Aorta (tissue), 5 donors: ENCODE measurements at places on chromosomes 7 and 10. TPM values are rescaled to one million over a fixed set of nuclear protein-coding genes. Genes with fewer than 3 reads are reported as not detected.

DNA sequence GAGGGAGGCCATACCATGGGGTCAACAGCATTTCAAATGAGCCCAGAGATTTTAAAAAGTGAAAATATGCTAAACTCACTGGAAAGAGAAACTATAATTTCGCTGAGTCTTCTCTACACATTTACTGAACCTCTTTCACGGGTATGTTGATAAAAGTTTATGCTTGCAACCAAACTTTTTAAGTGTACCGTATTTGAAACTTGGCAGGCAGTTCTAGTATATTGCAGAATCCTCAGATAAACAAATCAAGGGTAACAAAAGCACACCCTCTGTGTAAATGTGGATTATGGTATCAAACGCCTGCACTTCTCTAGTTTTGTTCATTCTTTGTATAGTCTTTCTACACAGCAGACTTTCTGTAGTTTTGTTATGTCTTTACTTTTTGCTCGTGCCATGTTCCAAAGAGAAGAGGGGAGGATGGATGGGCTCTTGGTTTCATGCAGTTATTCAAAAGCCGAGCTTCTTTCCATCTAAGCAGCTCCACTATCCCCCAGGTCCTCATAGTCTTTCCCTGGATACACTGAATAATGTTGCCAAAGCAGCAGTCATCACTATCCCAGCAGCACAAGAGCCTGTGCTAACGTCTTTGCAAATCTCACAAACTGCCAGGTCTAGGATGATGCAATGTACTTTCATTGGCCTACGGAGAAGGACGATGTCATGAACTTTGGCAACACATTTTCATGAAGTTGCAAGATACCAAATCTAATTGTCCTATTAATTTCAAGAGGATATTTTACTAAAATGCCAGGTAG lies 131.2 kb downstream of the MPP7 start:
- no peaks in the 10 kb centered on the region for H3K36me3 ChIP-seq
- no peak overlapping the region for H3K27ac ChIP-seq
- DNase-seq: no peak
- H3K27me3 ChIP-seq: no peaks in the 10 kb centered on the region

- H3K27me3 ChIP-seq: no peaks in the 10 kb centered on the region
- no peaks in the 10 kb centered on the region for H3K36me3 ChIP-seq
- no peak for DNase-seq
- no peaks in the 10 kb centered on the region for H3K4me1 ChIP-seq
- no peak overlapping the region for H3K27ac ChIP-seq
Observed at GRCh38 chr10:63920926-63921325, 399.7 kb downstream of the REEP3 start.

DNA sequence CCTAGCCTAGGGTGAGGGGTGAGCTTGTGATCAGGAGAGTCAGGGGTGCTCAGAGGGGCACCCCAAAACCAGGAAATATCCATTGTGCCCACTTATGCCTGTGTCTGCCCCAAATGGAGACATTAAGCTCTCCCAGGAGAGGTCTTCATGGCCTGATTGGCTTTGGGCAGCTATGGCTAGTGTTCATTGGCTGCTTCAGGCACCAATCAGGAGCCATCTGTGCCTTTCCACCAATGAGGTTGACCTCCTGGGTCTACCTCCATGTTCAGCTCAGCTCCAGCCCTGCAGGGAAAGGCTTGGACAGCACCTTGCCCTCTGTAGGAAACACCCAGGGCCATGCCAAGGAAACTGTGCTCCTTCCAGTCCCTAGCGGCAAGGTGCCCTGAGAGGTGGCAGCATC lies 23.9 kb upstream of the HSPB1 start:
- no peaks in the 10 kb centered on the region for H3K36me3 ChIP-seq
- no peak overlapping the region for H3K27ac ChIP-seq
- H3K4me1 ChIP-seq: no peaks in the 10 kb centered on the region
- no peak for DNase-seq
- no peaks in the 10 kb centered on the region for H3K27me3 ChIP-seq

- H3K27ac ChIP-seq: no peak overlapping the region
- H3K4me3 ChIP-seq: no peak overlapping the region
- no peaks in the 10 kb centered on the region for H3K4me1 ChIP-seq
- H3K27me3 ChIP-seq: no peaks in the 10 kb centered on the region
- H3K36me3 ChIP-seq: no peaks in the 10 kb centered on the region
- no peak for DNase-seq
Observed at GRCh38 chr10:98910546-98910945, 325.1 kb downstream of the HPSE2 start.

- no peak overlapping the region for H3K4me3 ChIP-seq
- H3K27me3 ChIP-seq: no peaks in the 10 kb centered on the region
- no peak for DNase-seq
- no peaks in the 10 kb centered on the region for H3K4me1 ChIP-seq
- H3K27ac ChIP-seq: no peak overlapping the region
Observed at GRCh38 chr10:71750124-71750841, 23.0 kb downstream of the VSIR start.

DNA sequence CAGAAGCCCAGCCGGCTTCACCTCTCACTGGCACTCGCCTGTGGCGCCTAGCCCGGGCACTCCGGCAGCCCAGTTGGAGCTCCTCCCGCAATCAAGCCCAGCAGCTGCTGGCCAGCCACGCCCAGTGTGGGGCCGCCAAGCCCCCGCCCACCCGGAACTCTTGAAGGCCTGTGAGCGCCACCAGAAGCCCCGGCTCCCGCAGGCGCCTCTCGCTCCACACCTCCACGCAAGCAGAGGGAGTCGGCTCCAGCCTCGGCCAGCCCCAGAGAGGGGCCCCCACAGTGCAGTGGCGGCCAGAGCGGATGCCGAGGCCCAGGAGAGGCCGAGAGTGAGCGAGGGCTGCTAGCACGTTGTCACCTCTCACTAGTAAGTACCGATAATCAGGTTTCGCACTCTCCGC lies 240.7 kb downstream of the TFEC start:
- peak; percentile 42 for DNase-seq
- no peaks in the 10 kb centered on the region for H3K36me3 ChIP-seq
- H3K4me3 ChIP-seq: no peak overlapping the region

- H3K27me3 ChIP-seq: no peaks in the 10 kb centered on the region
- no peak overlapping the region for H3K27ac ChIP-seq
- no peak overlapping the region for H3K4me3 ChIP-seq
- H3K4me1 ChIP-seq: no peaks in the 10 kb centered on the region
Observed at GRCh38 chr10:27687743-27688142, 57.9 kb downstream of the MKX start.

DNA sequence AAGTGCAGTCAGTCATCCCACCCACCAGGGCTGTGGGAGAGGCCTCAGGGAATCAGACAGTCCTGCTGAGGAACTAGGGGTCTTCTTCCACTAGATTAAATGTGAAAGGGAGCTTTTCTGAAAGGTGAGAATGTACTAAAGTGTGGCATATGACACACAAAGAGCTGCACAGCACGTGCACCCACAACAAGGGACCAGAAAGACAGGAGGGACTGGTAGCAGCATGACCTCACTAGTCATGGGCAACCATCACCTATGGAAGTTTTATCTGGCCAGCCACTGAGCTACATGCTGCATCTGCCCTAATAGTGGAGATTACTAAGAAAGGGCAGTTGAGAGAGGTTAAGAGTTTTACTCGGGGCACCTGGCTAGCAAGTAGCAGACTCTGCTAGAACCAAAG lies 204.4 kb upstream of the AOAH start:
- no peak overlapping the region for H3K27ac ChIP-seq
- peaks cover 2% of the 10 kb centered on the region for H3K27me3 ChIP-seq
- no peak for DNase-seq

DNA sequence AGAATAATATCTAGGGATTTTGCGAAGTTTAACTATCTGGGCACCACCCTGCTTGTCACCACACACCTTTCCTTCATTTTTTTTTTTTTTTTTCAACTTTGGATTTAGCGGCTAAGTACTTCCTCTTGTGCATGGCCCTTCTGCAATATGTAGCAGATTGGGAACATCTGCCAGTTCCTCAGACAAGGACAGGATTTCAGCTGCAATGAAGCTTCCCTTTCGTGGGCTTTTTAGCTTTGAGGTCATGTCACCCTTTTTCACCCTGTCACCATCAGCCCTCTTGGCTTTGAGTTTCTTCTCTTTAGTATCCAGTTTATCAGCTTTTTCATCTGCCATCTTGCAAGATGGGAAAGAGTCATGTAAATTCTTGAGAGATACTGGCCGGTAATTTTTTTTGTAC lies 81.6 kb upstream of the ETV1 start:
- H3K4me1 ChIP-seq: no peaks in the 10 kb centered on the region
- no peak overlapping the region for H3K27ac ChIP-seq
- no peaks in the 10 kb centered on the region for H3K36me3 ChIP-seq
- no peak for DNase-seq
- no peak overlapping the region for H3K4me3 ChIP-seq

DNA sequence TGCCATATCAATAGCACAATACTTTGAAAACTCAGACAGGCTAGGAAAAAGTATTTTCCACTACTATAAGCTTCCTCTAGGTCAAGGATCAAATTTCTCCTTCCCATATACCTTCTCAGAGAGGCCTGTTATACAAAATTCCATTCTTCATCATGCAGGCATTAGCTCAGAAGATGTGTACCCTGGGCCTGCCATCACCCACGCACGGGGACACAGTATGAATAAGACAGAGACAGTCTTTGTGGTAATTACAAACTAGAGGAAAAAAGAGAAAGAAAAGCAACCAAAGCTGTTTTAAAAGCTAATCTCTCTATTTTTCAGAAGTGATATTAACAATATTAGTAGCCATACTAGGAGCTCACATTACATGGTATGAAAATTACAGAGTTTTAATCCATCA lies 236.8 kb upstream of the AOAH start:
- no peaks in the 10 kb centered on the region for H3K4me1 ChIP-seq
- DNase-seq: no peak
- H3K36me3 ChIP-seq: no peaks in the 10 kb centered on the region
- H3K27ac ChIP-seq: no peak overlapping the region

The FKBP9 gene
- total RNA-seq: 193 TPM

The PALD1 gene
- 10.7 TPM for total RNA-seq

The SLC26A5 gene
- 0.57 TPM for total RNA-seq
